ENCODE measurements at places on chromosomes 4 and X. TPM values are rescaled to one million over a fixed set of nuclear protein-coding genes. Genes with fewer than 3 reads are reported as not detected.

CACNA1F gene
- 0.03 TPM for polyA plus RNA-seq

MAGEC2 gene
- polyA plus RNA-seq, result not detected

CLDN24 gene
- polyA plus RNA-seq, result not detected

MAGEA8 gene
- not detected for polyA plus RNA-seq

RHOXF2 gene
- not detected for polyA plus RNA-seq

TLR10 gene
- polyA plus RNA-seq, result not detected

TBC1D8B gene
- polyA plus RNA-seq, result 4.5 TPM

VBP1 gene
- polyA plus RNA-seq, result 40.3 TPM

HSFX1 gene
- 1.3 TPM for polyA plus RNA-seq

FRMD7 gene
- polyA plus RNA-seq, result 1.0 TPM

BANK1 gene
- 0.05 TPM for polyA plus RNA-seq

DMRTC1B gene
- not detected for polyA plus RNA-seq

JAKMIP1 gene
- polyA plus RNA-seq, result 0.50 TPM

TLR7 gene
- polyA plus RNA-seq, result 0.08 TPM

VEGFC gene
- polyA plus RNA-seq, result not detected

BMPR1B gene
- polyA plus RNA-seq, result 2.0 TPM

SOX3 gene
- not detected for polyA plus RNA-seq

CDK16 gene
- polyA plus RNA-seq, result 45.5 TPM

ZFP42 gene
- not detected for polyA plus RNA-seq

TKTL2 gene
- not detected for polyA plus RNA-seq

EDA2R gene
- 7.2 TPM for polyA plus RNA-seq

CCDC110 gene
- 5.3 TPM for polyA plus RNA-seq

MAGEB17 gene
- not detected for polyA plus RNA-seq

GNRHR gene
- polyA plus RNA-seq, result not detected

RLIM gene
- polyA plus RNA-seq, result 6.3 TPM

ATP7A gene
- polyA plus RNA-seq, result 3.0 TPM

PQBP1 gene
- polyA plus RNA-seq, result 112 TPM

PPEF2 gene
- polyA plus RNA-seq, result 0.15 TPM

CTBP1 gene
- polyA plus RNA-seq, result 96.5 TPM

ADGRL3 gene
- 14.8 TPM for polyA plus RNA-seq

FAM200B gene
- 116 TPM for polyA plus RNA-seq

HMX1 gene
- polyA plus RNA-seq, result not detected

ZBED1 gene
- 15.2 TPM for polyA plus RNA-seq

ESX1 gene
- polyA plus RNA-seq, result not detected

COL25A1 gene
- polyA plus RNA-seq, result 0.38 TPM
